ENCODE measurements at places on chromosomes 12 and 14. TPM values are rescaled to one million over a fixed set of nuclear protein-coding genes. Genes with fewer than 3 reads are reported as not detected.
A peak's percentile ranks its signal among the peaks of the same experiment; 100 is the strongest.

CNTN1 gene
- 3.1 TPM for total RNA-seq

DNA sequence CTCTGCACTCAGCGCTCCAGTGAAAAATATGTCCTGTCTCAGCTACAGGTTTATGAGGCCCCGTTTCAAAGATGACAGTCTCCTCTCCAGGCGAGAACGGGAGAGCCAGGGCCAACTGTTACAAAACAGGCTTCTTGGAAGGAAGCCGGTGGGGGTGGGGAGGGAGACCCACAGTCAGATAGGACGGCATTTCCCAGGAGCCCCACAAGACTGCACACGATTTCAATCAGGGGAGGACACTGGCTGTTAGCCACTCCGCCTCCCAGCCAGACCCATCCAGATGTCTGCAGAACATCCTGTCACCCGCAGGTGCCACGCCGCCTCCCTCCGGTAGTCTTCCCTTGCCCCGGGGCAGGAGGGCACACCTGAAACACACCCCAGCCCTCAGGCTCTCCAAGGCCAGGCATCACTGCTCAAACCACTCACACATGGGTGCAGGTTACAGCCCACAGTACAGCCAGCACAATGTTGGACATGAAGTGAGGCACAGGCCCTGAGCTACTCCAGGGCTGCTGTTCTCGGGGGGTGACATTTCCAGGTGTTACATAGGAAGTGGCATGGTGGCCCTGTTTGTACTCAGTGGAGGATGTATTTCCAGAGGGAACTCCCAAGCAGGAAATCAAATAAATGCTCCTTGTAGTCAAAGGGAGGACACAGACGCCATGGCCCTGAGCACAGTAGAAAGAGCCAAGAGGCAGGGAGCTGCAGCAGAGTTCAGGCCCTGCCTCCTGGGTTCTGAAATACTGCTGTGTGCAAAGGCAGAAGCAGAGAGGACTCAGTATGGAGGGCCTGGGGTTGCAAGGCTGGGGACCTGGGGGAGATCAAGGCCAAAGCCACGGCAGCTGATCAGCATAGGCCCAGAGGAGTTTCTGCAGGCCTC is 138.1 kb downstream of the BCL11B start:
- H3K4me3 ChIP-seq: no peak overlapping the region
- no peaks in the 10 kb centered on the region for H3K27me3 ChIP-seq
- H3K4me1 ChIP-seq: no peaks in the 10 kb centered on the region
- no peaks in the 10 kb centered on the region for H3K36me3 ChIP-seq
- H3K27ac ChIP-seq: no peak overlapping the region

DNA sequence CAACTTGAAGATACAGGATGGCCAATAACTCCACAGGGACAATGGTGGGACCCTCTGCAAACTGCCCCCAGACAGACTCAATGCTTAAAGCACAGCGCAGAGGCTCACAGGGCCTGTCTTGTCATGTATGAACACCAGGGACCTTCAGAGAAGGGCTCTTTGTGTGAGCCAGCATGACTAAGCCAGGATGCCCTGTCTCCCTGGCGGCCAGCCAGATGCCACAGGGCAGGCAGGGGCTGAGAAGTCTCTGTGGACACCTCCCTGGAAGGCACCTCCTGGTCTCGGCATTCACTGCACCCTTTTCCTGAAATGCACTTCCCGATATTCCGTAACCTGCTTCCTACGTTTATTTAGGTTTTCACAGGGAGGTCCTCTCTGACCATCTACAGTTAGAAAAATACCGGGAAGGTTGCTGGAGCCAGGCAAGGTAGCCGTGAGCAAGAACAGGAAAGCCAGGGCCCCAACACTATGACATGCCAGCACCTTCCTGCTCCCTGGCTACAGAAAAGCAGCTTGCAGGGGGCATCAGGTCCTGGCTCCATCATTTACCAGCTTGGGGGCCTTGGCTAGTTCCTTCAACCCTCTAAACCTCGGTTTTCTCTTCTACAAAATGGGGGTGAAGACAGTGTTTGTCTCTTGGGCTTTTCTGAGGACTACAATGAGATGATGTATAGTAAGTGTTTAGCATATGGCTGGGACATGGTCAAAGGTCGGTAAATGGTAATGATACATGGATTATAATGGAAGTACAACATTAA is 65.0 kb downstream of the PITPNM2 start:
- peak; percentile 75 for DNase-seq
- H3K36me3 ChIP-seq: no peaks in the 10 kb centered on the region
- peak overlapping the region; percentile 61 for H3K27ac ChIP-seq
- peaks cover 17% of the 10 kb centered on the region for H3K4me1 ChIP-seq
- H3K4me3 ChIP-seq: no peak overlapping the region
- no peaks in the 10 kb centered on the region for H3K27me3 ChIP-seq

FITM1 gene
- total RNA-seq: 0.63 TPM

- peak overlapping the region; percentile 46 for H3K4me3 ChIP-seq
- H3K4me1 ChIP-seq: peaks cover 19% of the 10 kb centered on the region
- no peaks in the 10 kb centered on the region for H3K36me3 ChIP-seq
- DNase-seq: peak; percentile 68
- no peaks in the 10 kb centered on the region for H3K27me3 ChIP-seq
These were observed 260.3 kb upstream of the E2F7 start for GRCh38 chr12:77325511-77326236.

- no peak overlapping the region for H3K4me3 ChIP-seq
- no peaks in the 10 kb centered on the region for H3K27me3 ChIP-seq
- no peak for DNase-seq
- peaks cover 4% of the 10 kb centered on the region for H3K4me1 ChIP-seq
- H3K36me3 ChIP-seq: no peaks in the 10 kb centered on the region
These were observed 280.6 kb upstream of the PWP1 start for GRCh38 chr12:107404981-107405380.

DNA sequence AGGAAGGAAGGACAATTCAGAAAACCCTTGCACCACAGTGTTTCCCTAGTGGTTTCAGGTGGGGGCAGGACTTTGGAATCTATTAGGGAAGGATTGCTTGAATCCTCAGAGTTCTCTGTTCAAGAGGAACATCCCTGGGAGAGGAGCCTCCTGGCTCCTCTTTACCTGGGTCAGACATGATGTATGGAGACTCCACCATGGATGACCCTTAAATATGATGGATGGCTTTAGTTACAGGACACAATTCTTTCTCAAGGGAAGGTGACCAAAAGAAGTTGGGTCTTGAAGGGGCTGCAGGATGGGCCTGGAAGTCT is 396.6 kb downstream of the NRXN3 start:
- H3K4me1 ChIP-seq: peaks cover 12% of the 10 kb centered on the region
- H3K36me3 ChIP-seq: no peaks in the 10 kb centered on the region
- no peak overlapping the region for H3K4me3 ChIP-seq
- H3K27me3 ChIP-seq: no peaks in the 10 kb centered on the region

GLIPR1L2 gene
- 3.9 TPM for total RNA-seq

GRCh38 chr14:94423453-94424056 is 29.0 kb downstream of the SERPINA11 start:
- no peaks in the 10 kb centered on the region for H3K27me3 ChIP-seq
- peak; percentile 75 for DNase-seq
- no peaks in the 10 kb centered on the region for H3K4me1 ChIP-seq
- H3K4me3 ChIP-seq: no peak overlapping the region
- no peak overlapping the region for H3K27ac ChIP-seq
- no peaks in the 10 kb centered on the region for H3K36me3 ChIP-seq

- H3K27ac ChIP-seq: no peak overlapping the region
- H3K27me3 ChIP-seq: no peaks in the 10 kb centered on the region
- no peaks in the 10 kb centered on the region for H3K36me3 ChIP-seq
- no peaks in the 10 kb centered on the region for H3K4me1 ChIP-seq
- no peak overlapping the region for H3K4me3 ChIP-seq
- DNase-seq: no peak
These were observed 6.1 kb upstream of the DENND5B start for GRCh38 chr12:31597066-31597465.

MYF6 gene
- total RNA-seq: not detected

DNA sequence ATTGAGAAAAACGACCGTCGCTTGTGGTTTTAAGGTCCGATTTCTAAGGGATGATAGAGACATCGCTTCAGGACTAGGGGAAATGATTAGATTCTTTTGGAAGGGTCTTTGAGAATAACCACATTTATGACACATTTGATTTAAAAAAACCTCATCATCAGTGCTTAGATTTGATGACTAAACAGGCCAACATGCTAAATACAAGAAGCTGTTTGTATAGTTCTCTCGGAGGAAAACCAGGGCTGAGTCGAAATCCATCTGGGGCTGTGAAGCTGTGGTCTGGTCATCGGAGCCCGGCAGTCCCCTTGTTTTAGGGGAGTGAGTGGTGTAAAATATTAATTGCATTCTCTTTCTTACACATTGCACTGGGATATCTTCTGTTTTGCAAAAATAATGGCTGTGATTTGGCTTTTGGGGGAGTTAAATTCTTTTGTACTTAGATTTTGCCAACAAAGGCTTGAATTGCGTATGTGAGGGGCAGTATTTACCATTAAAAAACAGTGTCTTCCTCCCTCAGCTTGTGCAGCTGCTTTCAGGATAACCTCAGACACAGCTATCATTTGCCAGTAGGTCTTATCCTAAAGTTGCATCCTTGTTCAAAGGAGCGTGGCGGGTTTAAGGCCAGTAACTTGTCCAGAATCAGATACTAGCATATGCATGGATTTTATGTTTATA is 550 bp downstream of the GNG2 start:
- peaks cover 36% of the 10 kb centered on the region for H3K4me1 ChIP-seq
- peak overlapping the region; percentile 50 for H3K4me3 ChIP-seq
- H3K27me3 ChIP-seq: no peaks in the 10 kb centered on the region

GRCh38 chr12:30417697-30418231 is 277.9 kb downstream of the IPO8 start:
- H3K27me3 ChIP-seq: no peaks in the 10 kb centered on the region
- no peak for DNase-seq
- H3K4me3 ChIP-seq: no peak overlapping the region
- H3K4me1 ChIP-seq: no peaks in the 10 kb centered on the region
- H3K36me3 ChIP-seq: no peaks in the 10 kb centered on the region
- H3K27ac ChIP-seq: no peak overlapping the region

DNA sequence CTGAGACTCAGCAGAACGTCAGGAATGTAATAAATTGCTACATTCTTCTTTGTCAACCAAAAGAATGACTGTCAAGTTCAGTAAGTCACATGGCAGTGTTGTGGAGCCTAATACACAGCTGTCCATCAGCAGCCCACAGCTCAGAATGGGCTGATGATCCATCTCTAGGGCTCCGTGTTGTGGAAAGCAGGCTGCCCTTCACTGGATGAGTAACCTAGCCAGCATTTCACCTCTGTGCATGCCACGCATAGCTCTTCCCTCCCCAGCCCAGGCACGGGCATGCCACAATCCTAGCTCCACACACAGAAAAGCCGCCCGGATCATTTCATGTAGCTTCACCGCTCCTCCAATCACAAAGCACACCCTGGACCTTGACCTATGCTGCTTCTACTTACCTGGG is 878.0 kb upstream of the TMEM132C start:
- no peak for DNase-seq
- H3K27me3 ChIP-seq: no peaks in the 10 kb centered on the region
- no peaks in the 10 kb centered on the region for H3K36me3 ChIP-seq

GRCh38 chr14:104209985-104210816 is 71.8 kb downstream of the KIF26A start:
- H3K4me3 ChIP-seq: no peak overlapping the region
- no peaks in the 10 kb centered on the region for H3K36me3 ChIP-seq
- H3K4me1 ChIP-seq: no peaks in the 10 kb centered on the region
- H3K27ac ChIP-seq: no peak overlapping the region
- H3K27me3 ChIP-seq: no peaks in the 10 kb centered on the region

TSPAN11 gene
- 9.7 TPM for total RNA-seq

DNA sequence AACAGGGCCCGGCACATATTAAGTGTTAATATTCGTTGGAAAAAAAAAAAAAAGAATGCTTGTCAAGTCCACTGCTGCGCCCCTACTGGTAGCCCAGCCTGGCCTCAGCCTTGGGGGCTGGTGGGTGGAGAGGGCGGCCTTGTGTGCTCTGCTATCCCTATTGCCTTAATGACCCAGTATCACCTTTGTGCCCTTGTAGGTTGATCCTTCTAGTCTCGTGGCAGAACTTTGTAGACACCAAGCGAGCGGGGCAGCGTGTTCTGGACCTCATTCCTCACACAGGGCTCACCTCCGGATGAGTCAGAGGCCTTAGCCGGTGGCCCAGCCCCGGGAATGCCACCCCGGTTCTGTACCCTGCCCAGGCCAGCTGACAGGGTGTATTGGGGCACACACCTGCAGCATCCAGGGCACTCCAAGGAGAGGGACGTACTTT is 1.8 kb upstream of the RCOR1 start:
- DNase-seq: no peak
- H3K27me3 ChIP-seq: no peaks in the 10 kb centered on the region
- H3K4me3 ChIP-seq: no peak overlapping the region

GRCh38 chr14:90266441-90267154 is 10.2 kb downstream of the PSMC1 start:
- no peak overlapping the region for H3K27ac ChIP-seq
- H3K4me1 ChIP-seq: no peaks in the 10 kb centered on the region
- peaks cover 96% of the 10 kb centered on the region for H3K36me3 ChIP-seq

- no peaks in the 10 kb centered on the region for H3K36me3 ChIP-seq
- peaks cover 40% of the 10 kb centered on the region for H3K4me1 ChIP-seq
- DNase-seq: peak; percentile 85
- peak overlapping the region; percentile 90 for H3K27ac ChIP-seq
- H3K27me3 ChIP-seq: peaks cover 11% of the 10 kb centered on the region
These were observed 6.9 kb downstream of the LRCOL1 start for GRCh38 chr12:132603240-132604150.

FOXN4 gene
- 0.49 TPM for total RNA-seq
